ENCODE measurements at places on chromosomes 1 and 21.

DNA sequence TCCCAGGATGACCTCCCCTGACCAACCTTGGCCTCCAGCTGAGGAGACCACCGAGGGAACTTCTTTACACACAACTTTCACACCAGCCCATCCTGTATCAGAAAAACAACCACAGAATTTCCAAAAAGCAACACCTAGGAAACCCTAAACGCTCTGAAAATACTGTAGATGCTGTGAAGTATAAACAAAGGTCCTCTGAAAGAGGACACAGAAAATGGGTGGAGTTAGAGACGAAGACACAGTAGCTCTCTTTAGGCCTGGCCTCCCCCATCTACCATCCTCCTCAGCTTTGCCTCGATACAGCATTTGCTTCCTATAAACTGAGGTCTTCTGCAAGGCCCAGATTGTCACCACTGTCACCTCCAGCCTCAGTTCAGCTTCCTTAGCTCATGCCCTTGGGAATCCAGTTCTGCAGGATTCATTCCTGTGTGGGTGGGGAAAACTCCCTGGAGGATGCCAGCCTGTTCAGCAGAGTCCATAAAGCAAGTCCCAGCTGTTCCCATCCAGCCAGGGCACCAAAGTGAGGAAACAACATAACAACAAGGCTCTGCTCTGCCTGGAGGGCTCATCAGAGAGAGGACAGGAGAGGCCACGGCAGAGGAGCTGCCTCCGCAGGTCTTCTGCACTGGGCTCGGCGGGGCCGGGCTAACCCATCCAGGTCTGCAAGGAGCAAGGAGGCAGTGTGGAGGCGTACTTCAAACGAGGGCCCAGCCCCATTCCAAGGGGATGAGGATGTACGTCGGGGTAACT, 15.0 kb downstream of the PIK3C2B start:
- no peak for DNase-seq

DNA sequence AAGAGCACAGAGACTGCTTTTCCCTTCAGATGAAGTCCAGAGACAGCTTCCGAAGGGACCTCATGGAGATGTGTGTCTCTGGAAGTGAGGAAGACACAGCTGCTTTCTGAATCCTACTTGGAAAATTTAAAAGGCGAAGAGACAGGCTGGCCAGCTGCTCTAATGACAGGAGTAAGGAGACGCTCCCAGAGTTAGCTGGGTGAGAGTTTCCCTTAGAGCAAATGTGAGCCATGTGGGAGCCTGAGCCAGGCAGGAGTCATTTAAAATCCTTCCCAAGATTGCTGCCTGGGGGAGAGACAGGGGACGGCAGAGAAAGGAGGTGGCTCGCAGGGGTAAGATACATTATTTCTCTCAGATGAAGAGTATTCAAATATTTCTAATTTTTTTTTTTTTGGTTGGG, 53.1 kb downstream of the ZNF326 start:
- no peak for DNase-seq

- no peak for DNase-seq
Observed at GRCh38 chr1:85581802-85582686, 1.5 kb downstream of the CCN1 start.

DNA sequence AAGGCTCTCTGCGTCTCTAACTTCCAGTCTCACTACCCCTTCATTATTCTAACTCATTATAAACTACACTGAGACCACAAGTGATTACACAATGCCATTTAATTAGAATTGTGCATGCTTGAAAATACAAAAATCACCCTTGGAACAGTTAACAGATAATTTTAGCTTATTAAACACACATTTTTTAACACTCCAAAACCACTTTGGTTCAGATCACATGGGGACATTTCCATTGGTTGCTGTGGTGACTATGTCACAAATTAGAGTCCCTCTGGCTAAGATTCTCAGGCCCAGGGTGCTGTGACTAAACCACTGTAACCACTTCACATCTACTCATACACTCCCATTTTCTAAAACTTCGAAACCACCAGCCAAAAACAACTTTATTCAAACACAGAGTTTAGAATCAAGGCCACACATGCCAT, 43.0 kb downstream of the JAK1 start:
- no peak for DNase-seq

DNA sequence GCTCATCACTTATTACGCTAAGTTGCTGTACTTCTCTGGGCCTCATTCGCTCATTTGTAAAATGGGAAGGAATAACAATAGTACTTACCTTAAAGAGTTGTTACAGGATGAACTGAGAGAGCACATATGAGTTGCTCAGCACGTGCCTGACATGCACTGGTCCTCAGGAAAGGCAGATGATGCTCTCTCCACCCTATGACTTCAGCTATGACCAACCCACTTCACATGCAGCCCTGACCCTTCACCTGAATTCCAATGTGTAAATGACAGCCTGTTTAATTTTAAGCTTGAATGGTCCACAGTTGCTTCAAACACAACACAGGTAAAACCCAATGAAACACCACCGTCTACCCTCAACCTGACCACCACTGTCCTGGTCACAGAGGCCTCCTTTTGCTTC, 32.9 kb downstream of the GADD45A start:
- DNase-seq = no peak

DNA sequence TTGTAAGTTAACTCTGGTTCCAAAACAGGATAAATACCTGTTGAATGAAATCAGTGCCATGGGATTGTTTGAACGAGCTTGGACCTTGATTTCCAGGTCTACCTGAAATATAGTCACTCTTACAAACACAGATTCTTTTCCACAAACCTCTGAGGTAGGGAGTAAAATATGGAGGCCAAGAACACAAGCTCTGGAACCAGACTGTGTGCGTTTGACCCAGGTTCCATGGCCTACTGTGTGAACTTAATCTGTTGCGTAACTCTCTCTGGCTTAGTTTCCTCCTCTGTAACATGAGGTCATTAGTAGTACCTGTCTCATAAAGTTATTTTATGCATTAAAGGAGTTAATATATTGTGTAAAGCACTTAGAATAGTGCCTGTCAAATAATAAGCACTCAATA, 25.1 kb downstream of the DENND2D start:
- no peak for DNase-seq

DNA sequence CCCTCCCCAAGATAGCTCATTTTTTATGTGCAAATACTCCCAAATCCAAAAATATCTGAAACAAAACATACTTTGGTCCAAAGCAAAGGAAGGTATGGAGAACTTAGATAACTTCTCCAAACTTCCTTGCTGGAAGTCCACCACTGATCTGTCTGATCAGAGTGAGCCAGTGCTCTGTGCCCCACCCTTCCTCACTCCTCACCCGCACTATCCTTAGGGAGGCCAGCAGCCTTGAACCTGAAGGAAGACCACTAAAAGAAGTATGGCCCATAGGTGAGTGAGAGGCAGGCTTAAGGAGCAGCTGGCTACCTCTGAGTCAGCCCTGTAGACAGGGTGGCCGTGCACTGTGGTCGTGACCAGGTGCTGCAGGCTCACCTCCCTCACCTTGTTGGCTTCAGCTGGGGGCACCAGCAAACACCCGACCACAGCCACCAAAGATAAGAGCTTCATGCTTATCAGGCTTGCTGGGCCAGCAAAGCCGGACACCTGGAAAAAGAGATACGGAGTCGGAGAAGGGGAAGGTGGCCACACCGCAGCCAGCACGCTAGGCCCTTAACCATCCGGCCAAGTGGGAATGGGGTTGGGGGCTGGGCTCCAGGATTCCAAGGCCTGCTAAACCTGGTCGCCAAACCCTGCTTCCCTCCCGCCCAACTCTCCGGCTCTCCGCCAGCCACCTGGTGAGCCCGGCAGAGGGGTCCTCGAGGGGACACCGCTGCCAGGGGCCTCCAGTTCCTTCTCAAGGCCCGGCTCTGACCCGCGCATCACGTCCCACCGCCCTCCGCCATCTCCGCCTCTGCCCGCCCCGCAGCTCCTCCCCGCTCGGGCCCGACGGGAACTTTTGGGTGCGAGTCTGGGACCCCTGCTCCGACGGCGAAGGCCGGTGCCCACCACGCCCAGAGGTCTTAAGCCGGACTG, 543 bp downstream of the TMEM9 start:
- no peak for DNase-seq

DNA sequence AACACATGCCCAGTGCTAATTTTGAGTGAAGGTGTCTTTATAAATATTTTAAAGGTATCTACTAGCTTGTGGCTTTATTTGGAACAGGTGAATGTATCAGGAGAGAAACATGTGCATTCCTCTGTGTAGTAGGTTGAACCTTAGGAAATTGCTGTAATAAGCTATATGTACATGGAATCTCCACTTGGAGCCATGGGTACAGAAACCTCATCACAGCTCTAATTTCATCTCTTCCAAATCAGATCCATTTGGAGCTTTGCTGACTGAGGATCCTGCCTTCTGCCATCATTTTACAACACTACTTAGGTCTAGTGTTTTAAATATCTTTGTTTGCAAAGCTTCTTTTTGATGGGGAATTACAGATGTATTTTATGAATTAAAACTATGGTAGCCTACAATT, 2.1 kb downstream of the KCNK2 start:
- no peak for DNase-seq
